Activated gamma-delta T cell (primary cell): ENCODE measurements at places on chromosomes 12 and 14.

- no peak for DNase-seq
Measured at GRCh38 chr14:43172899-43173548, 1334.1 kb downstream of the FSCB start.

DNA sequence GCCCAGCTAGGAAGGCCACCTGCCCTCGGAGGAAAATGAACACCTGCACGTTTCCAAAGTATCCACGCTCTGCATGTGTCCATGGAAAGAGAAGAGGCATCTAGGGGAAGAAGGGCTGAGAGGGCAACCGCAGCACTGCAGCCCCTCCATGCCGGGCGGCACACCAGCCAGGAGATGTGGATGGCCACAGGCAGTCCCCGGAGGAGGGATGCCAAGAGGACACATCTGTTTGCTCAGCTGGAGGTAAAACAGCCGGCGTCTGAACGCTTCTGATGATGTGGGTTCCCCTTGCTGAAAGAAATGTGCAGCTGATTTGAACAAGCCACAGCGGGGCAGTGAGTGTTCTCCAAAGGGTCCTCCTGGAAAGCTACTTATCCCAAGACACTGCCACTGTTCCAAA, 34.0 kb downstream of the CHGA start:
- DNase-seq: no peak

DNA sequence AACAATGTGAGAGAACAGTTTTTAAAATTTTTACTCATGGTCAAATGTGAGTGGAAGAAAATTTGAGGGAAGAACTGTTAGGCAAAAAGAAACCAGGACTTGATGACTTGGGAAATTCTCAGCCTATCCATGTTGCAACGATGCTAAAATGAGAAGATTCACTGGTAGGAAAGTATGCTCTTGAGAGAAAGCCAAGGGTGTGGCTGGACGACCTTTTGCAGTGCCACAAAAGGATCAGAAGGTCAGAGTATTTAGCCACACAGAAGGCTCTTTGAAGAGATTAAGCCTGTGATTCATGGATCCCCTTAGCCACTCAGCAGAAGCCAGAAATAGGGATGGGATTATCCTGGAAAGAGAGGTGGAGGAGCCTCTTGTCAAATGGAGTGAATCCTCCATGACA, 336.8 kb downstream of the LRIG3 start:
- no peak for DNase-seq

GRCh38 chr12:104321949-104322348, 18.4 kb downstream of the EID3 start:
- no peak for DNase-seq

GRCh38 chr14:73170686-73171085, 34.4 kb downstream of the PSEN1 start:
- DNase-seq: no peak

GRCh38 chr12:57195611-57196371, 20.8 kb upstream of the NXPH4 start:
- DNase-seq: no peak

DNA sequence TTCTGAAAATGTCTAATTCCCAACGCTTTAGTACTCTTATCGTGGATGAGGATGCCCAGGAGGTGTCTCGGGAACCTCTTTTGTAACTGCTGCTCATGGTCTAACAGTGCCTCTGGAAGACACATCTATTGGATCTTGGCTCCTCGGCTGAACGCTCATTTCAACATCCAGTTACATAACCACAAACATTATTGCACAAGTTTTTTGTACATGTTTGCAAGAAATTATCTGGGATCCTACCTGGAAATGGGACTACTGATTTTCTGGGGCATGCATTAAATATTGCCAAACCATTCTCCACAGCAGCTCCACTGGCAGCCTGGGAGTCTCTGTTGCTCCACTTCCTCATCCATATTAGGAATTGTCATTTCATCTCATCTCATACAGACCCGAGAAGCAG, 117.5 kb upstream of the EVL start:
- DNase-seq: no peak

GRCh38 chr12:88856201-88856600, 275.9 kb upstream of the KITLG start:
- no peak for DNase-seq

GRCh38 chr14:96145116-96145864, 59.3 kb upstream of the BDKRB2 start:
- no peak for DNase-seq

DNA sequence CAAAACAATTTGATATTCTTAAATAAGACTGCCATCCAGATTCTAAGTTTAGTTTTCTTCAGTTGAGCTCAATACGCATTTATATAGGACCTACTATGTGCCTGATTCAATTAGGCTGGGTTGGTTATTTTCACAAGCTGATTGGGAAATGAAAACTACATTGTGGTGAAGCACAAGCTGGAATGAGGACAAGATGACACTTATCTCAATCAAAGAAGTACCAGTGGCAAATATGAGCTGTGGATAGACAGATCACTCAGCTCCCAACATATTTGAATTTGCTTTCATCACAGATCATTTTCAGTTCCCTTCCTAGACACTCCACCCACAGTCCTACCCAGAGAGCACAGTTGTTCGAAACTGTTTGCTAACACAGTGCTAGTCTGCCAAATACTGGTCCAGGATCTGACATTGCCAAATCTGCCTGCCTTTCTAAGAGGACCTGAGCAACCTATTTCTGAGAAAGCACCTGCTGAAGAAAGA, 74.7 kb downstream of the LLPH start:
- DNase-seq: no peak

GRCh38 chr14:96790186-96790585, 7.0 kb upstream of the VRK1 start:
- no peak for DNase-seq

DNA sequence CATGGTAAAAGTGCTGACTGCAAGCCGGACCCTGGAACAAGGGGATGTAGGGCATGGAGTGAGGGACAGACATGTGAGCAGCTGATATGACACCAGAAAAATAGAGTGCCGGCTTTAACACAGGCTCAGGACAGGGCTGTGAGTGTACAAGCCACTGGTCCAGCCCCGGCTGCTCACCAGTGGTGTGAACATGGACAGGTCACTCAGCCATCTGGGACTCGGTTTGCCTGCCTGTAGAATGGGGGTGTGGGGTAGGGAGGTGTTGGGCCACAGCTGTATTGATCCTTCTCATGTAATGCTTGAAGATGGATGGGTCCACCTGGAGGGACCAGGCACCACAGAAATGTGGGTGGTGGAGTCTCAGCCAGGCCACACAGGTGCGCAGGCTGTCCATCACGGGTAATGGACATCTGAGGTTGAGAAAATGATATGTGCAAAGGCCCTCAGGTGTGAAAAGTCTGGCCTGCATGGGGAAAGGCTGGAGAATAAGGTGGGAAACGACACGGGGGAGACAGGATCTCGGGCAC, 10.6 kb upstream of the KRT74 start:
- DNase-seq: no peak

DNA sequence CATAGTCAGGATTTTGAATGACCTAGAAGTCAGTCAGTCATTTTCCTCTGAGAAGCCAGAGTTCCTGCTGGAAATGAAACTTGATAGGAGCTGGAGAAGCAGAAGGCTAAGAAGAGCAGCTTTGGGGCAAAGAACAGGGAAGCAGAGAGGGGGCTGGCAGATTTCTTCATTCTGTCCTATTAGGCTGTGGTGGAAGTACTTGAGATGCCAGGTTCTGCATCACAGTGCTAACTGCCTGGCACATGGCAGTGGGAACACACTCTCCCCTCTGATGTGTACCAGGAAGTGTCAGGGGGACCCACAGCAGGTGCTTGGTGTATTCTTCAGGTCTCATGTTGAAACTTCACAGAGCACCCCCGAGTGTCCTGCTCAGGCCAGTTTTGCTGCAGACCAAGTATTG, 61.0 kb downstream of the SUSD6 start:
- no peak for DNase-seq

GRCh38 chr12:64746663-64747062, 12.5 kb downstream of the GNS start:
- no peak for DNase-seq

- DNase-seq: no peak
Measured at GRCh38 chr14:24113379-24113800, 1.2 kb upstream of the DCAF11 start.

DNA sequence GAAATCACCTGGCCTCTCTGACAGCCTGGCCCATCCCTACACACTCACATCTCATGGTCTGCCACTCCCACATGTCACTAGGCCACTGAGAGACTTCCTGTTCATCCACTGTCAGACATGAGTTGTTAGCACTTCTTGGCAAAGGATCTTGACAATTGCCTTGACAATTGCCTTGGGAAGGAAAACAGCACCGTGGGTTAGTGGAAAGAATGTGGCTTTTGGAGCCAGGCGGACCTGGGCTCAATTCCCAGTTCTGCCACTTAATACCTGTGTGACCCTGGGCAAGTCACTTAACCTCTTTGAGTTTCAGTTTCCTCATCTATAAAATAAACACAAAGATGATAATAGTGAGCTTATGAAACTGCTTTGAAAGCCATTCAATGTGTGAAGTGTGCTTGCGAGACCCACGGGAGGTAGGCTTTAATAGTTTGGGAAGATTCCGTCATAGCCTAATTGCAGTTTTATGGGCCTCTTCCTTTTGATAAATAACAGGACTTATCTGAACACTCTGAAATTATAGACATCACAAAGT, 250.4 kb downstream of the C12orf75 start:
- no peak for DNase-seq

GRCh38 chr14:85528080-85528896, 1.7 kb upstream of the FLRT2 start:
- DNase-seq: no peak

DNA sequence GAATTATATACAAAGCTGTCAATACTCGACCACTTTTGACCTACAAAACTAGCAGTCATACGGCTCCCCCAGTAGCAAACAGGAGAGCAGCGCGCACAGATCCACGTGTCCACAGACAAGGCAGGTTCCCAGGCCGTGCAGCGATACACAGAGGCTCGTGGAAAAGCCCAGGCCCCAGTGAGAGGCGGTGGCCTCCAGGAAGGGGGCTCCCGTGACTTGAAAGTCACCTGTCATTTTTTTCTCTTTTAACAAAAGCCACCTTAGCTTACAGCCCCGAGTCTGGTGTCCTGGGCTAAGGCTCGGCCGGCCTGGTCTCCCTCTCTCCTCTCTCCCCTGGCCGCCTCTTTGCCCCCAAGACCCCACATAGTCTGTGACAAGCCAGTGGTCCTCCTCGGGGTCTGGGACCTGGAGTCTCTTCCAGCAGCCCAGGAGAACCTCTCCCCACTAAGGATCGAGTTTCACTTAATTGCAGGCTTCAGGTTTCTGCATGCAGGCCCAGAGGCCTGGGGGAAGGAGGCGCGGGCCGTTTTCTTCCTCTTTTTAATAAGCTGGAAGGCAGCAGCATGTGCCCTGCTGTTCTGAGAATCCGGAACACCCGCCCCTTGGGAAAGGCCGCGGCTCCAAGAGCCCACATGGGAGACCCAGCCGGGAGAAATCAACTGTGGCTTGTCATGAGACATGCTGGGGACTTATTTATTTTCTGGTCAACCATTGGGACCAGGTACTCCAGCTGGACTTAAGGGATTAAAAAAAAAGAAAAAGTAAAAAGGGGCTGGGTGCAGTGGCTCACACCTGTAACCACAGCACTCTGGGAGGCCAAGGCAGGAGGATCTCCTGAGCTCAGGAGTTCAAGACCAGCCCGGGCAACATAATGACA, 15.9 kb downstream of the NCOR2 start:
- no peak for DNase-seq

GRCh38 chr12:52090291-52090690, 10.8 kb downstream of the SMIM41 start:
- DNase-seq: no peak

DNA sequence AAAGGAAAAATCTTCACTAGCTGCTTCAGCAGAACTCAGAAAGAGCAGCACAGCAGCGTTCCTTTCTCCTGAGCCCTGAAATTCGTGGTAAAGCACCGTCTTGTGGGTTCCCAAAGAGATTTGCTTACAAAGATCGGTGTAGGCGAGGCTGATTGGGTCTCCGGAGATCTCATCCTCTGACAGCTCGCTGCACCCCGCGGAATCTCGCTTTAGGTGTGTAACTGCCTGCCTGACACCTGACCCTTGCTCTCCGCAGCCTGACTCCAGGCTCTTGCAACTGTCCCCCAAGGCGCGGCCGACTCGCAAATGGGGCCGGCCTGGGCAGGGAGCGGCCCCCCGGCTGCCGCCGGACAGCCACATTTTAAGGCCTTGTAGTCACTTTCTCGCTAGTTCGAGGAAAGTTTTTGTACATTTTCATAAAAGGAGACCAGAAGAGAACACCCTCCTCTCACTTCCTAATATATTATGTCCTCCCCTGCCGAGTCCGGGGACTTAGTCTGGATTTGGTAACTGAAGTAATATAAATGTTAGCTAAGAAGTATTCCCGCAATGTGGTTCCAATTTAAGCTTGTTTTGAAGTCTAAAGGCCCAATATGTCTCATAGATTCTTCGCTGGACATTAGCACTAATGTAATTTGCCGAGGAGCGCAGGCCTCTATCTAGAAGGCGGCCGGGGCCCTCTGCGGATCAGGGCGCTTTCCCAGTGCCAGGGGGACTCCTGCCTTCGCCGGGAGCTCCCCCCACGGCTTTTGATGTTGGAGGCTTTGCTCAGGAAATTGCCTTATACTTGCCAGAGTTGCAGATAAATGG, 177.3 kb upstream of the CDKN3 start:
- DNase-seq: no peak

- DNase-seq: peak; percentile 60
Measured at GRCh38 chr14:68788996-68789820, 3.7 kb downstream of the ZFP36L1 start.

DNA sequence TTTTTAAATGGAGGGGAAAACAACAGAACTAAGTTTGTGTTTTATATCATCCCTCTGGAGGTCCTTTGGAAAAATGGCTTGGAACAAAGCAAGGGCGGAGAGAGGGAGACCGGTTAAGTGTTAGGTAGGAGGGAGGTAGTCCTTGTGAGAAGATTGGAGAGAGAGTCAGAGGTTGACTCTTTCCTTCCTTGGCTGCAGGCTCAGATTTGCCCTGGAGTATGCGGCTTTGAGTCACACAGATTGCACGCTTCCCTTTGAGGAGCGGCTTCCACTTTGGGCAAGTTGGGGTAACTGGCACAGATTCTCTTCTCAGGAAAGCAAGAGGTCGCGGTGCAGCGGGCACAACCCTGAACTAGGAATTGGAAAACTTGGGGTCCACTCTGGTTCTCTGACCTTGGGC, 9.9 kb downstream of the SOCS2 start:
- DNase-seq: no peak

GRCh38 chr14:105258846-105259245, 10.5 kb downstream of the BTBD6 start:
- no peak for DNase-seq

DNA sequence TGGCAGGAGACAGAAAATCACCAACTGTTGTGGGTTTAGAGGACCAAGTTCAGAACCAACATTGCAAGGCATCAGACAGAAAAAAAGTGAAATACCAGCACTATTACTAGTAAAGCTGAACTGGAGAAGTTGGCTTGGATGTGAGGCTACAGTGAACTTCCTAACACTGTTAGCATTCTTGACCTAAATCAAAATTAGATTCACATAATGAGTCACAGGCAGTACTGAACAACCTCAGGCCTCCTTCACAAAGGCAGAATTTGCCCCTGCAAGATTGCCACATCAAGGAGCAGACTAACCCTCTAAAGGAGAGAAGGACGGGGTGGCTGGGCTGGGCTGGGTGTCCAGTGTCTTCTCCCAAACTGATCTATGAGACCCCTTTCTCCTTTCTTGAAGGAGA, 539.7 kb downstream of the SNAPC1 start:
- DNase-seq: no peak

- no peak for DNase-seq
Measured at GRCh38 chr14:76997257-76997970, 31.1 kb downstream of the IRF2BPL start.

- no peak for DNase-seq
Measured at GRCh38 chr12:57429473-57430111, 1.3 kb downstream of the R3HDM2 start.

- no peak for DNase-seq
Measured at GRCh38 chr12:63889721-63890509, 45.4 kb downstream of the SRGAP1 start.

GRCh38 chr12:53964315-53964713, 8.6 kb upstream of the HOXC11 start:
- no peak for DNase-seq
